Mesenteric fat pad (tissue), 1 donor: ENCODE measurements at places on chromosomes 16 and 17. TPM values are rescaled to one million over a fixed set of nuclear protein-coding genes. Genes with fewer than 3 reads are reported as not detected.

Gene ABCA9
- 57.5 TPM for total RNA-seq

Gene MFAP4
- 96.7 TPM for total RNA-seq

Gene TPSD1
- total RNA-seq: not detected

Gene HNF1B
- not detected for total RNA-seq

Gene CLEC19A
- total RNA-seq: not detected

Gene PRR29
- total RNA-seq: 0.90 TPM
